Stimulated activated CD4-positive, alpha-beta T cell treated with anti-CD3 and anti-CD28 coated beads, Interleukin-12 subunit alpha, Interleukin-12 subunit beta, amount 100 ng/mL, for 4 hours (primary cell): ENCODE measurements at places on chromosomes 11 and 22.

DNA sequence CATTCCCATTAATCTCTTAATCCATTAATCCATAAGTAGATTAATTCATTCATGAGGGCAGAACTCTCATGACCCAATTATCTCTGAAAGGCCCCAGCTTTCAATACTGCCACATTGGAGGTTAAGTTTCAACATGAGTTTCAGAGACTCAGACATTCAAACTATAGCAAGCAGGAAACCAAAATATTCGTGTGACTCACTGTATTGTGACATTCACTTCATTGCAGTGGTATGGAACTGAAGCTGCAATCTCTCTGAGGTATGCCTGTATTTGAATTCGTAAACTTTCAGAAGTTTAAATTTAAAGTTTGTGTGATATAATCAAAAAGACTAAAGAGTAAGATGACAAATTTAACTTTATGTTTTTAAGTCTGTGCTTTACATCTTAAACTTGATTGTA is 2.9 kb upstream of the OR52J3 start:
- no peak for DNase-seq

GRCh38 chr11:405954-406795 is 8.6 kb downstream of the SIGIRR start:
- no peak for DNase-seq

DNA sequence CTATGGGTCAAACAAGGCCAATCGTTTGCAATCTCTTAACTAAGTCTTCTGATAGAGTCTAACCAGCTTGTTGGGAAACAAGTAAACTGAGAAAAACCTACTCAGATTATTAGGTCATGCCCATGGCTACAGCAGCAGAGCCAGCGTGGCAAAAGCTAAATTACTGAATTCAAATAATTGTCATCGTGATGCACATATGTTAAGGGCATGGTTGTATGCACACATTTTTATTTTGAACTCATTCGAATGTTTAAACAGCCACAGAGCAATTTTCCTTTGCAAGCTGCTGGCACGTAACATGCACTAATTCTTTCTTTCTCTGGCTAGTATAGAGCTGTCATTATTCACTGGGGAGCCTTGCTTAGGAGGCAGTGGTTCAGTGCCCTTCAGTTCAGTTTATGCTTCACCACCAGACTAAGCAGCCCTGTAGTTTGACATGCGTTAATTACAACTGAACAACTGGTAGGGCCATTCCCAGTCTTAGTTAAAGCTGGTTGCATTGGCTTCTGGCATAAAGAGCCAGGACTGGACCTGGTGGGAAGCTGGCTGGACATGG is 396.4 kb downstream of the METTL15 start:
- DNase-seq, result no peak

GRCh38 chr11:33211153-33211552 is 46.0 kb upstream of the HIPK3 start:
- DNase-seq, result no peak

DNA sequence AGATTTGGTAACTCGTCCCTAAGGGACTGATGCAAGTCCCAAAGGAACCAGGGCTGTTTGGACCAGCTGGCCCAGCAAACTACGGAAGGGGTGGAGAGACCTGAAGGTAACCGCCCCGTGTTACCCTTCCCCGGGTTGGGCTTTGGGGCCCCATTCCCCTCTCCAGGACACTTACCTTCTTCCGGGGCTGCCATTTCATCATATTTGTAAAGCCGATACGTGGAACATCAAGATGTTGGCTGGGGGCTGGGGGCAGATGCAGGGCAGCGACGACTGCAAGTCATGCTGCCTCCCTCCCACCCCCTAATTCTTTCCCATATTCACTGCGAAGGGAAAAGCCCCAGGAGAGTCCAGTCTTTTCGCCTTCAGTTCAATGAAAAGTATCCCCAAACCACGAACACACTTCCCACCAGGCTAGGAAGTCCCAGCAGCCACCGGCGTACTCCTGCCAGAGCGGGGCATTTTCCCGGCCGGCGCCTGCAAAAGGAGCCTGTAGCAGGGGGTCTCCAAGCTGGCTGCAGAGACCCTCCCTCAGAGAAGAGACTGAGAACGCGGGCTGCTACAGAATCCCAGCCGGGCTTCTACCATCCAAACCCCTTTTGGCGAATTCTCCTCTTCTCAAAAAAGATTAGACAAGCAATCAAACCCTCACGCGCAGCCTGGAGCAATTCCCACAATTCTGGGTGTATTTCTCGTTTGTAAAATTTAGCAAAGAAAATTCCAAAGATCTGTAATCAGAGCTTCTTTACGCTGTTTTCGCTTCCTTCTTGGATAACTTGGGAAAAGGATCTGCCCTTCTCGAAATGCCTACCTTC is 236.7 kb downstream of the TTC28 start:
- DNase-seq, result peak; percentile 20

GRCh38 chr11:47109727-47110246 is 66.9 kb downstream of the ARFGAP2 start:
- no peak for DNase-seq

DNA sequence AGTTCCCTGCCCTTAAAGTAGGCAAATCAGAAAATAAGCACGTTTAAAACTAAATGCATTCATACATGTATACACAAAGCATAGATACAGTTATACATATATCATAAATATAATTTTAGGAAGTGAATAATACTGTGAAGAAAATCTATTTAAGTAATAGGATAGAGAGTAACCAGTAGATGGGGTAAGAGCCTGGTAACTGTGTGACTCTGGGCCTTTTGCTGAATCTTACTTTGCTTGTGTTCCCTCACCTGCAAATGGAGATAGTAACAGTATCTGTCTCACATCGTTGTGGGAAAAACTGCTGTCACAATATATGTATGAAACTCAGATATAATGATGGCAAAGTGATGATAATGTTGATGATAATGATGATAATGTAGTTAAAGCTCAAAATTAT is 29.9 kb downstream of the MS4A2 start:
- DNase-seq, result no peak

DNA sequence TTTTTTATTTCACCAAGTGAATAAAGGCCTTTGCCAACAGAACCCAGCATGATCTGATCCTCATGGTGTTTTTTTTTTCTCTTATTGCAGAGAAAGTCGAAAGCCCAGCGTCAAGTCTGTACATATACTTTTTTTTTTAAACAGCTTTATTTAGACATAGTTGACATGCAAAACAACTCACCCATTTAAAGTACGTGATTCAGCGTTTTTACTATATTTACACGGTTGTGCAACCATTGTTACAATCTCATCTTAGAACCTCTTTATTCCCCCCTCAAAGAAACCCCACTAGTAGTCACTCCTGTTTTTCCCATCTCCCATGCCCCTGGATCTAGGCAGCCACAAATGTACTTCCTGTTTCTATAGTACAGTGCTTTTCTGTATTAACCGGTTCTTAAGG is 20.6 kb upstream of the AP1B1 start:
- DNase-seq, result no peak

- no peak for DNase-seq
Observed at GRCh38 chr11:18754308-18754707, 28.3 kb upstream of the IGSF22 start.

DNA sequence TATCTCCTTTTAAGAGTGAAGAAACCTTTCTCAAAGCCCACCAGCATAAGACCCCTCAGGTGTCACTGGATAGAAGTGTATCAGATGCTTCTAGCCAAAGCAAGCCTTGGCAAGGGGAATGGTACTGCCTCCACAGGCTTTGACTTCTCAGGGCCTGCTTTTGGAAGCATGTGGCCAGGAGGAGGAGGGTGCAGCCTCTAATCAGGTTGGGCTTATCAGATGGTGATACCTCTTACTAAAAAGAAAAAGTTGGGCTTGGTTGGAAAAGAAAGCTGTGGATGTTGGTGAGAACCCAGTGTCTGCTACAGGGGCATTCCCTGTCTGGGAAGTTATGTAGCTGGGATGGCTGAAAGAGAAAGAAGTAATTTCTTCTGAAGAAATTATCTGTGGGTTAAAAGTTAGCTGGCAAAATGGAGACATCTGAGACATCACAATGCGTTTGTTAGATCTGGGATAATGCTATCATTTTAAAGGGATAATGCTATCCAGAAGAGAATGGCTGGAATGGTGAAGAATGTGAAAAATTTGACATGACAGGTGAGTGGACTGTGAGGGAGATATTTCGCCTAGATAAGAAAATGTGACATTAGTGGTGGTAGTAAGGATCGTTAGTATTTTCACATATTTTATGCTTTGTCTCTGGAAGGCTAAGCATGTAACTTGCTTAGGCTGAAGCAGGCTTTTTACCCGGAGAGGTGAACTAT is 7.2 kb downstream of the APLP2 start:
- no peak for DNase-seq

GRCh38 chr11:44190883-44191230 is 95.4 kb downstream of the EXT2 start:
- no peak for DNase-seq

DNA sequence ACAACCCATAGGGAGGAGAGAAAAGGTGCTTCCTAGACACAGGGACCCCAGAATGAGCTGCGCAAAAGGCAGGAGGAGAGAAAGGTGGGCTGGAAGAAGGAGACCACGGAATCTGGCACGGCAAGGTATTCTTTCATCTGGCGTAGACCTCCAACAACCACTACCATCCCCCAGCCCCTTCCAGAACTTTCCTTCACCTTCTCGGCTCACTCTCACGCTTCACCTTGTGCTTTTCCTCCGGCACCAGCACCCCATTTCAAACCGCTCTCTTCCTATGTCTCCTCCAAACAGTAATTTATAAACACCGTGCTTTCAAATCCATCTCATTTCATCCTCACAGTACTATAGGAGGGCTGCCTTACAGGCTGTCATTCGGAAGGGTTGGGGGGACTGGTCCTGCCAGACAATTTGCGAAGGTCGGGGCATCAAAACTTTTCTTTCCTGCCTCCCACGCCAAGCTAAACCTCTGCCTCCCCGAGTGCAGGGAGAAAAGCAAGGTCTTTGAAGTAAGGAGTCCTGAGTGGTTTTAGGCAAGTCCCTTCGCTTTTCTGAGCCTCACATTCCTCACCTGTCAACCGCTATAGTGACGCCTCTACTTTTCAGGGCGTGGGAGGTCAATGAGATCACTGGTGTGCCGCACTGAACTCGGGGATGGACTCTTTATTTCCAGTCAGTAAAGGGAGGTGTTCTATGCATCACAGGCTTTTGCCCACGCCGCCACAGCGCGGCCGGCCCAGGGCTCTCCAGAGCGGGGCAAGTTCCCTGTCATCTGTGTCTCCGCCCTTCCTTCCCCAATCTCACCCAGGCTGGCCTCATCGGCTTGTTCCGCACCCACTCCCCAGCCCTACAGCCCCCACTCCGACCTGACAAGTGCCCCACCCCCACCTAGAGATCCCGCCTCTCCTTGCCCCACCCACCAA is 800 bp downstream of the KCTD21 start:
- peak; percentile 68 for DNase-seq

GRCh38 chr22:23182309-23183060 is 2.2 kb downstream of the BCR start:
- DNase-seq, result peak; percentile 57

GRCh38 chr22:20624161-20624616 is 116.8 kb downstream of the MED15 start:
- DNase-seq, result peak; percentile 7

GRCh38 chr11:35330931-35331330 is 88.4 kb downstream of the SLC1A2 start:
- DNase-seq, result peak; percentile 11

- no peak for DNase-seq
Observed at GRCh38 chr11:65416841-65417701, 5.5 kb upstream of the NEAT1 start.

DNA sequence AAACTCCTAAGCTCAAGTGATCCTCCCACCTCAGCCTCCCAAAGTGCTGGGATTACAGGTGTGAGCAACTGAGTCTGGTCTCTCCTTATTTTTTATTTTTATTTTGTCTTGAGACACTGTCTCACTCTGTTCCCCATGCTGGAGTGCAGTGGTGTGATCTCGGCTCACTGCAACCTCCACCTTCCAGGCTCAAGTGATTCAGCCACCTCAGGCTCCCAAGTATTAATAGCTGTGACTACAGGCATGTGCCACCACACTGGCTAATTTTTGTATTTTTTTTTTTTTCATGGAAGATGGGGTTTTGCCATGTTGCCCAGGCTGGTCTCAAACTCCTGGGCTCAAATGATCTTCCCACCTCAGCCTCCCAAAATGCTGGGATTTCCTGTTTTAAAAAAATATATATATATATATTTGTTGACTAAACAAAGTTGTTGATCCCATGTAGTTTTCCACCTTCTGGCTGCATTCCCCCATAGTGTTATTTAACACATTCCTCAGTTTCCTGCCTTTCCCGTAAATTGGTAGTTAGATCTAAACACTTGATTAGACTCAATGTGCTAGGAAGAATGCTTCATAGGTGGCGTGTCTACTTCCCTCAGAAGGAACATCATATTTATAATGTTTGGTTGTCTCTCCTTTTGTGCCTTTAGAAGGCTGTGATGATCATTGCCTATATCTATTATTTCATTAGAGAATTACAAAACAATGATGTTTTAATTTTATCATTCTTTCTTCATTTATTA is 38.8 kb downstream of the LRRC32 start:
- no peak for DNase-seq

GRCh38 chr11:122270535-122270934 is 154.5 kb upstream of the BLID start:
- DNase-seq, result no peak

GRCh38 chr11:124875401-124875800 is 10.2 kb downstream of the ROBO3 start:
- DNase-seq, result no peak

GRCh38 chr11:8826901-8827560 is 84.0 kb upstream of the AKIP1 start:
- no peak for DNase-seq

DNA sequence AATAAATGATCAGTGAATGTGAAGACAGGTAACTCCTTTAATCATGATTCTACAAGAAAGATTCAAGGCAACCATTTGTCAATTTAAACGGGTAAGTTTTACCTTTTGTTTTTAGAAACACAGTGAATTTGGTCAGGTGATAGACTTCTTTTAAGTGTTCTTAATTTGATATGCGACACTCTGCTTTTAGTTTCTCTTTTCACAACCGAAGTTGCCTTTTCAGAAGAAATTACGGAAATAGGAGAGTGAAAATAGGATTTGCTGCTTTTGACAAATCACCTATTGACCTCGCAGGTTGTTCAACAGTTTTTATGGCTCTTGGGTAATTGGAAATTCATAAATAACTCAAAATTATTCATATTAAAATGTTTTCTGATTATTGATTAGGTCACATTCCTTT is 142.1 kb downstream of the CNTN5 start:
- no peak for DNase-seq

GRCh38 chr11:18171377-18172000 is 1.1 kb upstream of the MRGPRX4 start:
- no peak for DNase-seq

- no peak for DNase-seq
Observed at GRCh38 chr11:102516179-102516578, 14.4 kb downstream of the MMP7 start.
